ENCODE measurements at places on chromosomes 5 and 9.

DNA sequence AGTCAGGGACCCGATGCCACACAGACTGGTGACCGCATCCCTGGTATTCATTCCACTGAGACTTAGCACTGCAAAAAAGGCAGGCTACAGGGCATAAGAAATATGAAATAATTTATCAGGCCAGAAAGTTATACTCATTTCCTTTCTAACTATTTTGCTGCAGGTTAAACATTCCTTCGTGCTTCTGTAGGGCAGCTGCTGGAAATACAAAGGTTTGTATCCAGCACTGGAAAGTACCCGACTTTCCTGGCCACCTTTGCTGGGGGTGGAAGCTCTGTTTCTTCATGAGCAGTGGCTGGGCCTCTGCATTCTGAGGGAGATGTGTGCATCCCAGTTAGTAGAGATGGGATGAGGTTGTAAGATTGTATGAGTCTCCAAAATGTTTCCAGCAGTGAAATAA lies 478.6 kb upstream of the WWC1 start:
- DNase-seq: no peak

DNA sequence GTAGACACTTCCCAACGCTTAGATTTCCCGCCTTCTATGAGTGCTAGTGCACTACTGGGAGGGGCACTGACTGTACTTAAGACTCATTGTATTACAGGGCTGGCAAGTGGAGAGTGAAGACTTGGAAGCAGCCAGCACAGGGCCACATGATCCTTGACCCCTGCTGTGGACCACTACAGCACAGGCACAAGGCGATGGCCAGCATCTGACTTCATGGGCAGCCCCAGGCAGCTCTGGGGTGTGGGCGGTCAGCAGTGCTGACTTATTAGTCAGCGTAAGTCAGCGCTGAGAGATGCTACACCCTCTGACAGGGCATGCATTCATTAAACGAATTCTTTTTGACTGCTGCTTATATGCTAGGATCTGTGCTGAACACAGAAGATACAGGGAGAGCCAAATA lies 9.3 kb downstream of the SLC46A2 start:
- DNase-seq: no peak

DNA sequence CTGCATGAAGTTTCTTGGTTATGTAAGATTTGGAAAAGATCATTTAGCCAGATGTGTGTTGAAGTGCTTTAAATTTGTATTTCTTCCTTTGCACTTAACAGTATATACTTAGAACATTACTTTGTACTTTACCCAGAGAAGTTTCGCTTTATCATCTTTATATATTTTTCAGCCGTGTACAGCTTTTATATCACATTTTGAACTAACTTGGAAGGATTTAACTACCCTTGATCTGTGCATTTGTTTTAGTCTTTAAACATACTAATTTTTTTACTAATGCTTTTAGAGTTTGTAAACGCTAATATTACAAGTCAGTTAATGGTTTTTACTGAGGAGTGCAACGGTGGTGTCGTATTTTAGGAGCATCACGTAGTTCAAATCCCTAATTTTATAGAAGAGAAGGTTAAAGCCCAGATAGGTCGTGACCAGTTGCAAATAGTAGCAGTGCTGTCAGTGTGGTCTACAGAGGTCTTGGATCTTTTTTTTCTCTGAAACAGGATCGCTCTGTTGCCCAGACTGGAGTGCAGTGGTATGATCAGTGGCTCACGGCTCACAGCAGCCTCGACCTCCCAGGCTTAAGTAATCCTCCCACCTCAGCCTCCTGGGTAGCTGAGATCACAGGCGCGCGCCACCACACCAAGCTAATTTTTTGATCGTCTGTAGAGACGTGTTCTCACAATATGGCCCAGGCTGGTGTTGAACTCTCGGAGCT lies 2.0 kb downstream of the MATR3 start:
- DNase-seq: no peak

DNA sequence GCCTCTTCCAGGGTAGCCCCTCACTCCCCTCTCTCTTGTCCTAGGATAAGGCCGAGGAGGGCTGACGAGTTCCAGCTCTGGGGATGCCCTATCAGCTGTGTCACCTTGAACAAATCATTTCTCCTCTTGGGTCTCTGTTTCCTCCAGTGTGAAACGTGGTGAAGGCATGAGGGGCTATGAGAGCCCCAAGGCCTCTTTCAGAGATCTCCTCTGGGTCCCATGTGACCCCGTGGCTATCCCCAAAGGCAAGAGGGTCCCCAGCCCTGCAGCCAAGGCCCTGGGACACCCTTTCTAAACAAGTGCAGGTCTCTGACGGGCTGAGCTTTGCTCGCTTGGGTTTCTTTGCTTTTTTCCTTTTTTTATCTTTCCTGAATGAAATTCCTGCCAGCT lies 25.5 kb upstream of the SPTLC1 start:
- DNase-seq: no peak

DNA sequence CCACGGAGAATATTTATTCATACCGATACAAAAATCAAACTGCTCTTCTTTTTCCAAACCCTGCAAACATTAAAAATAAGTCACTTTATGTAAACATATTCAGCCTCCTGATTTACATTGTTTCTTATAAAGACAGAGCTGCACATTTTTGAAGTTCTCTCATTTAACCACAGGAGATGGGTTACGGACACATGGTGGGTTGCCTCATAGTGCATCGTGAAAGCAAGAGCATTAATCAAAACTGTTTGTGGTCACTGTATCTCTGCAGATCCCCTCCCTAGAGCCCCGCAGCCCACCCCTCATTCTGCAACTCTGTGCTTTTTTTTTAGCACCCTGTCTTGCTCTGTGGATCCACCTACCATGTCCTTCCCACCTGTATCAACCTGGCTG lies 43.3 kb upstream of the EQTN start:
- DNase-seq: no peak

- DNase-seq: no peak
Observed at GRCh38 chr9:123312306-123312877, 43.6 kb upstream of the CRB2 start.

DNA sequence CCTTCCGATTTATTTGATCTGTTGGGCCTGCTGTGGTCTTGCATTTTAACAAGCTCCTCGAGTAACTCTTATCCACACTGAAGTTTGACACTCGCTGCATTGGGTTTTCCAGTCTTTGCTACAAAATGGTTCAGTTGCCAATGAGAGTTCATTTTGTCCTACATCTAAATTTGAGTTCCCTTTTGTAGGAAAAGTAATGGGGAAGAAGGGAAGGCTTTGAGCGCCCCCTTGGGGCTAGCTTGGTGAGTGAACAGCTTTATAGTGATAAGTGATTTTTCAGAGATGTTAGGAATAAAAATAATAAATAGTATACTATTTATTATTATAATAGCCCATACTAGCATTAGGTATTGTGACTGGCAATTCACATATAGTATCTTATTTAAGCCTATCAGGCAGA lies 89.9 kb upstream of the GNAQ start:
- DNase-seq: peak; percentile 53
